ENCODE measurements at places on chromosomes 4 and X. TPM values are rescaled to one million over a fixed set of nuclear protein-coding genes. Genes with fewer than 3 reads are reported as not detected.

GRCh38 chr4:1512738-1513660 is 106.8 kb upstream of the NKX1-1 start:
- H3K27ac ChIP-seq = no peak overlapping the region
- no peak overlapping the region for H3K4me3 ChIP-seq
- peak; percentile 48 for DNase-seq

DNA sequence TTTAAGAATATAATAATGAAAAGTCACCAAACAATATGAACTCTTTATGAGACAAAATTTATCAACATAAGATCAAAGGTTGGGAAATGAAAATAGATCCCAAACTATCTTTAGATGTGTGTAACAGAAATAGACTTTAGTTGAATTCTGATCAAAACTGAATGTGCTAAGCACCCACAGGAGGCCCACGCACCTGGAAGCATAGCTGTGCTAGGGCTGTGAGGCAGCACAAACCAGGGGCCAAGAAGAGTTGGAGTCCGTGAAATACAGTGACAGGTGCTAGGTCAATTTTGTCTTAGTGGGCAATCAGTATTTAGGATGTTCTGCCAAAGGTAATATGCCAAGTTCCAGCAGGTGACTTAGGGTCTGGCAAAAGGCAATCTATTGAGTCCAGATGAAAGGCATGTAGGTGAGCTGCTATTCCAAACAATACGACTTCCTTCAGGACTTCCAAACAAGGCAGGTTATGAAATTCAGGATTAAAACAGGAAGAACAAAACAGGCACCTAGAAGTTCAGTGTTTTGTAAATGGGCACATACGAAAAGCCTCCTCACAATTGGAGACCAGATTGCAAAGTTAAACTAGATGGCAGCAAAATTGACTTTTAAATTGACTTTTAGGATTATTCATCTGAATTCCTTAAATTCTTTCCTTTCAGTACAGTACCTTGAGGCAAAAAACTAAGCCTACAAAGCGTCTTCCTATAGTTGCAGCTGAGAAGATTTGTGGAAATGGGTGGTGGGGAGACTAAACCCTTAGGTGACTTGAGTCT is 4.7 kb upstream of the PCDH18 start:
- DNase-seq = no peak
- H3K27me3 ChIP-seq = no peaks in the 10 kb centered on the region
- H3K4me1 ChIP-seq = no peaks in the 10 kb centered on the region
- H3K4me3 ChIP-seq = no peak overlapping the region

DNA sequence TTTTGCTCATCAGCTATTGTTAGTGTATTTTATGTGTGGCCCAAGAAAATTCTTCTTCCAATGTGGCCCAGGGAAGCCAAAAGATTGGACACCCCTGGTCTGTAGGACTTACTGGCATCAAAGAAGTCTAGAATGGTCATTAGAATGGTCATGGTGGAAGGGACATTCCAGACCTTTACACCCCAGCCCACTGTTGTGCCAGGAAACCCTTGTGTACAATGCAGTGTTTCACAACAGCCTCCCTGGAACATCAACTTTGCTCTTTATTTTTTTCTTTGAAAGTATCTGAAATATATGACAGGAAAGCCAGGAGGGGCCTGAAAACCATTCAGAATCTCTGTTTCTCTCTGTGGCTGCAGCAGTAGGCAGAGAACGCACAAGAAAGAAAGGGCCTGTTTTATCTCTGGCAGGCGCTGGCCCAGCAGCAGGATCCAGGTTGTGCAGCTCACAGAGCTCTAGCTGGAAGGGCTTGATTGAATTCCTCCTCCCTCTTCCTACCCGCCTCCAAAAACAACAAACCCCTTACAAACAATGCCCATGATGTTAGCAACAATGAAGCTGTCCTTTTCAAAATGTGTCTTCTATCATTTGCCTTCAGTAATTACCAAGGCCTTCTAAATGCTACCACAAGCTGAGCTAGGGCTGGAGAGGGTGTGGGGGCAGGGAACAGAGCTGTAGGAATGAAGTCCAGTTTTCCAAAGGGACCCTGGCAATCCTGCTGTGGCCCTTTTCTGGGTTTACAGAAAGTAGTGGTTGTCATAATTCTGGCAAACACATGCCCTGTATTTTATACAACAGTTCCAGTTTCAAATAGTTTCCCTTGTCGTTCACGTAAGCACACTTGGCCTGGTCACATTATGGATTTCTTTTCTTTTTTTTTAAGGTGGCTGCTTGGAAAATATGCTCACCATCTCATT is 32.3 kb upstream of the TFDP3 start:
- no peaks in the 10 kb centered on the region for H3K4me1 ChIP-seq
- H3K4me3 ChIP-seq = no peak overlapping the region
- H3K27me3 ChIP-seq = no peaks in the 10 kb centered on the region
- no peak overlapping the region for H3K27ac ChIP-seq

The GC gene
- polyA plus RNA-seq = not detected
